Vagina (tissue), 2 donors: ENCODE measurements at places on chromosomes 12 and 14. TPM values are rescaled to one million over a fixed set of nuclear protein-coding genes. Genes with fewer than 3 reads are reported as not detected.

The TMEM30B gene
- 22.6 TPM for total RNA-seq

The CDCA3 gene
- total RNA-seq = 8.6 TPM

The SLCO1A2 gene
- not detected for total RNA-seq

The PLEKHG7 gene
- not detected for total RNA-seq

DNA sequence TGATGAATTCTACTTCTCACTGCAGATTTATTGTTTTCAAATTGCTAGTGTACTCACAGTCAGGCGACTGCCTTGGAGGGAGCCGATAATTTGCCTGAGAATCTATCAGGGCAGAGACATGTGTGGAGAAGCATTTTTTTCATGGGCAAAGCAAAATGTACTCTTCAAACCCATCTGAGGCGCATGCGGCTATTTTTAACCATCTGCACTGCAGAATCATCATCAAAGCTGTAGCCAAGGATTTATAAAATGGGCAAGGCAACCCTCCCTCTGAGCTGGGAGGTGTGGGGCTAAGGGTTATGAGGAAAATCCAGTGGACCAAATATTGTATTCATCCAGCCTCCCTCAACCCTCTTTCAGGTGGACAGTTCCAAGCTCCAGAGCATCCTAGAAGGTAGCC is 37.7 kb downstream of the BEST3 start:
- H3K4me3 ChIP-seq = no peak overlapping the region
- H3K27ac ChIP-seq = no peak overlapping the region
- no peak for DNase-seq
- H3K36me3 ChIP-seq = no peaks in the 10 kb centered on the region
